ENCODE measurements at places on chromosomes 16 and 17. TPM values are rescaled to one million over a fixed set of nuclear protein-coding genes. Genes with fewer than 3 reads are reported as not detected.
A peak's percentile ranks its signal among the peaks of the same experiment; 100 is the strongest.

- DNase-seq: no peak
These were observed 10.0 kb upstream of the ABCA3 start for GRCh38 chr16:2350500-2350899.

GRCh38 chr17:17913695-17914332 is 58.4 kb downstream of the TOM1L2 start:
- DNase-seq: peak; percentile 90

- peak; percentile 89 for DNase-seq
These were observed 17.5 kb downstream of the PRMT7 start for GRCh38 chr16:68328151-68328859.

GRCh38 chr17:9242497-9242881 is 221.2 kb downstream of the NTN1 start:
- no peak for DNase-seq

Gene WNT3
- total RNA-seq: 1.0 TPM

Gene KCNH6
- not detected for total RNA-seq

- DNase-seq: no peak
These were observed 16.1 kb upstream of the UBTF start for GRCh38 chr17:44235583-44235936.

DNA sequence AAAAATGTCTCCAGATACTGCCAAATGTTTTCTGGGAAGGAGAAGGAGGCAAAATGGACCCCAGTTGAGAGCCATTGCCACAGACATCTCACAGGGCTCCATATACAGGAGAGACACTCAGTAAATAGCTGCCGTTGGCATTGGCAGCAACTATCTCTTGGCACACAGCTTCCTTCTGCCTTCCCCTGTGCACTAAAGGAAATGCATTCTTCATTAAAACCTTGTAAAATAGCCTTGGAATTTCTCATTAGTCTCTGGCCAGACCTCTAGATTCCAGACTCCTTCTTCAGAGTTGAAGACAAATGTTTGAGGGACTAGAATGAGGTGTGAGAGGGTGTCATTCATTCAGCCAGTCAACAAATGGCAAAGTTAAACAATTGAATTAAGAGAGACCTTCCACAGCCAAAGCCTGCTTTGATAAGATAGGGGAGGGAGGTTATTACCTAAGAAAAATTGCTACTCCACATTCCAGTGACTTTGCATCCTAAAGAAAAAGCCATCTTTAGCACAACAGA is 223.9 kb upstream of the HS3ST3A1 start:
- no peak for DNase-seq

DNA sequence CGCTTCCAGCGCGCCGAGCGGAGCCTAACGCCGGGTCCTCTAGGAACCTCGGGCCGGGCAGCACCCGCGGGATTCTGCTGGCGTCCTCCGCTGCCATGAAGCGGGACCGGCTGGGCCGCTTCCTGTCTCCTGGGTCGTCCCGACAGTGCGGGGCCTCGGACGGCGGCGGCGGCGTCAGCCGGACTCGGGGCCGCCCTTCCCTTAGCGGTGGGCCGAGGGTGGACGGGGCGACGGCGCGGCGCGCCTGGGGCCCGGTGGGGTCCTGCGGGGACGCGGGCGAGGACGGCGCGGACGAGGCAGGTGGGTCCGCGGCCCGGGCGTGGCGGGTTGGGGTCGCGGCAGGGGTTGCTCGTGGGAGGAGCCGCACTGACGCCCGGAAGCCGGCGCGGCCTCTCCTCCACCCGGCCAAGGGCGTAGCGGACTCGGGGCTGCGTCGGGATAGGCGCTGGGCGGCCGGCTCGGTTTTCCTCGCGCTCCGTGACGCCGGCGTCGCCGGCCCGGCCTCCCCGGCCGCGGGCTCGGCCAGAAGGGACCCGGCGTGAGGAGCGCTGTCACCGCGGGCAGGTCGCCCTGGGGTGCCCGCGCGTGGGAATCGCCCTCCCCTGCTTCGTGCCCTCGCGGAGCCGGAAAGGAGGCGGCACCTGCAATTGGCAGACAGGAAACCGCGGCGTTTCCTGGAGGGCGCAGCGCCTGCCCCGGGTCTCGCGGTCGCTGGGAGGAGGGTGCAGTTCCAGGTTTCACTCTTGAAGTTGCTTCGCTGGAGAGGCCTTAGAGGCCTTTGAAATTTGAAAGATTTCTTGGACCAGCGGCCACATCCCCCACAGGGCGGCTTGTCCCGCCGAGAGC is 432 bp downstream of the ZNF276 start:
- peak; percentile 76 for DNase-seq

Gene NOS2
- total RNA-seq: 0.23 TPM

DNA sequence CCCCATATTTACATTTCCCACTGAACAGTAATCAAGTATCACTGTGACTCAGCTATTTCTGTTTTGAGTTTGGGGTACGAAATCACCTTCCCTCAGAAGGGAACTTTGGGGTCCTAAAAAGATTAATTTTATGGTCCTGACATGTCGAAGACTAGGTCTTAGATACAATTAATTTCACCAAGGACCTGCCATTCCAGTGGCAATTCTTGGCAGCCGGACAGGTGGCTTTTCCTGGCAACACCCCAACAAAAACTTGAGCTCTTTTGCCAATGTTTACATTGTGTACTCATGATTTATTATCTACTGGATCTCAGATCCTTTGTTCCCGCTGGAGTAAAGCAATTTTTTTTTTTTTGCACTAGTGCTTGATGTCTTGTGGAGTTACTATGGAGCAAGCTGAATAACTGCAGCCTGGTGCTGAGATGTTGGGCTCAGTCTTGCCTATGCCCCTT is 14.4 kb downstream of the SLFN5 start:
- peak; percentile 82 for DNase-seq

Gene PRSS27
- 3.1 TPM for total RNA-seq

GRCh38 chr17:81509972-81510784 is 2.4 kb downstream of the ACTG1 start:
- no peak for DNase-seq

Gene XYLT1
- total RNA-seq: 17.0 TPM
